Stimulated activated CD8-positive, alpha-beta memory T cell treated with anti-CD3 and anti-CD28 coated beads, Interleukin-4, amount 100 ng/mL, for 1 hour (primary cell): ENCODE measurements at places on chromosomes 2 and 18.

DNA sequence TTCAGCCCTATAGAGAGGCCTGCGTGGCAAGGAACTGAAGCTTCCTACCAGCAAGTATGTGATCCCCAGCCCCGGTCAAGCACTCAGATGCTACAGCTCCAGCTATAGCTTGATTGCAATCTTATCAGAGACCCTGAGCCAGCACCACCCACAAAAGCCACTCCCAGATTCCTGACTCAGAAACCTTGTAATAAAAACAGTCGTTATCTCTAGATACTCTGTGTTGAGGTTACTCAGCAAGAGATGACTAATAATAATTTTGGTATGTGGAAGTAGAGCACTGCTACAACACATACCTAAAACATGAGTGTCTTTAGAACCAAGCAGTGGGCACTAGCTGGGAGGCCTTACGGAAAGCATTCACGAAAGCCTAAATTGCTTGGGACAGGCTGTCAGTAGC is 216.9 kb downstream of the UXS1 start:
- DNase-seq = no peak

DNA sequence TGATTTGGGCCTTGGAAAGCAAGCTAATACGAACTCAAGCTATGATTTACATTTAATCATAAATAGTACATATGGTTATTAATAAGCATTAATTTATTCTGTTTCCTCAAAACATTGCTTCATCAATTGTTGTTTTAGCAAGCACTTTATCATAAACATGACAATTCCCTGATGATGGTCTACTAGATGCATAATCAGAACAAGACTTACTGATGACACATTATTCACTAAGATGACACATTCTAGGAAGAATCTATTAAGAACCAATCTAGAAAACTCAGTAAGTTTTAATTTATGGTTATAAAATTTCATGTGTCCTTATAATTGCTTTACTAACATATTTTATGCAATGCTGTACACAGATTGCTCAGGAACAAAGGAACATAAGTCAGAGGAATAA is 815.2 kb downstream of the ERBB4 start:
- DNase-seq = no peak

- no peak for DNase-seq
These were observed 333.3 kb downstream of the PLCL1 start for GRCh38 chr2:198137733-198138132.

DNA sequence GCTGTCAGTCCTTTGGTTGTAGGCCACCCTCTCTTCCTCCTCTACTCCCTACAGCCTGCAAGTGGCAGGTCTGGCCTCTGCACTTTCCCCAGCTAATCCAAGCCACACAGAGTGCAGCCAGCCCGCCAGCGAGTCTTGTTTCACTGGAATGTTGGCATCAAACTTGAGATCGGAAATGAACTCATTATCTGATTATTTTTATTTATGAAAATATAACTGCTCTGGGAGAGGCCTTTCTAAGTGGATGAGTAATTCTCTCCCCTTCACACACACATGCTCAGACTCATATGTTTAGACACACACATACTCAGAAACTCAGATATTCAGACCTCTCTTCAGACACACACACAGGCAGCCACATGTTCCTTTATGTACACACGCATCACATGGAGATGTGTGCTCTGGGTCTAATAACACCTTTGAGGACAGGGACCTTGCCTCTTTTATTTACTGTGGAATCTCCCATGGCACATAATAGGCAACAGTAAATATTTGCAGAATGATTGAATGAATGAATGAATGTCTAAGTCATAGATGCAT is 151.3 kb downstream of the ZFP36L2 start:
- no peak for DNase-seq

GRCh38 chr2:7280790-7281189 is 363.6 kb downstream of the RNF144A start:
- no peak for DNase-seq

DNA sequence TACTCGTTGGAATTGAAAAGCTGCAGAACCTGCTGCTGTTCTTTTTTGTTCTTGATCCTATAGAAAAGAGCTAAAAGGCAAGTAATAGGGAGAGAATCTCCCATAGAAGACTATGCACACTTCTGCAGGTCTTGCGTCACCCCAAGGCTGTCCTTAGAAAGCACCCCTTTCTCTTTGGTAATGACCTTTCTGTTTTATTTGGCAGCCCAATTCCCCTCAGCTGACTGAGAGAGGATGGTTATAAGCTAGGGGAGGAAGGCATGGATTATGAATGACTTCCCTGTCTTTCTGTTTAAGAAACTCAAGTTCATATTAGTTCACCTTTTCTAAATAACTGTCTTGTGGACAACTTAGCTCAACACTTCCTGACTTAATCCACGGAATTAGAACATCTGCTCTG is 122.9 kb downstream of the TXNL1 start:
- DNase-seq = no peak

DNA sequence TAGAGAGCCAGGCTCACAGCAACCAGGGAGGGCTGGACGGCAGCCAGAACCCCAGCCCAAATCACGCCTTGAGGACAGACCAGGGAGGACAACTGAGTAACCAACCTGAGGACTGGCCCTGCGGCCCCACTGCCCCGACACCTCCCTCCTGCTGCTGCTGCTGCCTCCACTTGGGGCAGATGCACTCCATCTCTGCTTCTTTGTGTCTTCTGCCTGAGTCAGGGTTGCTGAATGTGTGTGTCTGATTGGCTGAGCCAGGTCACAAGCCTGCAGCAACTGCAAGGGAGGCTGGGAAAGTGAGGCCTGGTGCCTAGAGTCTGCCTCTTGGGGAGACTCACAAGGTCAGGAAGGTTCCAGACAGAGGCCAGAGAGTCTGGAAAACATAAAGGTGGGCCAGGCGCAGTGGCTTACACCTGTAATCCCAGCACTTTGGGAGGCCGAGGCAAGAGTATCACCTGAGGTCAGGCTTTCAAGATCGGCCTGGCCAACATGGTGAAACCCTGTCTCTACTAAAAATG is 83.4 kb downstream of the ZFP36L2 start:
- DNase-seq = no peak

DNA sequence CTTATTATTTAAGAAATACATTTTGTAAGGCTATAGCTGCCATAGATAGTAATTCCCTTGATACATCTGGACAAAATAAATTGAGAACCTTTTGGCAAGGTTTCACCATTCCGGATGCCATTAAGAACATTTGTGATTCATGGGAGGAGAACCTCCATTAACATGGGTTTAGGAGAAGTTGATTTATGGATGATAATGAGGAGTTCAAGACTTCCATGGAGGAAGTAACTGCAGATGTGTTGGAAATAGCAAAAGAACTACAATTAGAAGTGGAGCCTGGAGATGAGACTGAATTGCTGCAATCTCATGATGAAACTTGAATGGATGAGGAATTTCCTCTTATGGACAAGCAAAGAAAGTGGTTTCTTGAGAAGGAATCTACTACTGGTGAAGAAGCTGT is 17.3 kb downstream of the PHLPP1 start:
- no peak for DNase-seq

DNA sequence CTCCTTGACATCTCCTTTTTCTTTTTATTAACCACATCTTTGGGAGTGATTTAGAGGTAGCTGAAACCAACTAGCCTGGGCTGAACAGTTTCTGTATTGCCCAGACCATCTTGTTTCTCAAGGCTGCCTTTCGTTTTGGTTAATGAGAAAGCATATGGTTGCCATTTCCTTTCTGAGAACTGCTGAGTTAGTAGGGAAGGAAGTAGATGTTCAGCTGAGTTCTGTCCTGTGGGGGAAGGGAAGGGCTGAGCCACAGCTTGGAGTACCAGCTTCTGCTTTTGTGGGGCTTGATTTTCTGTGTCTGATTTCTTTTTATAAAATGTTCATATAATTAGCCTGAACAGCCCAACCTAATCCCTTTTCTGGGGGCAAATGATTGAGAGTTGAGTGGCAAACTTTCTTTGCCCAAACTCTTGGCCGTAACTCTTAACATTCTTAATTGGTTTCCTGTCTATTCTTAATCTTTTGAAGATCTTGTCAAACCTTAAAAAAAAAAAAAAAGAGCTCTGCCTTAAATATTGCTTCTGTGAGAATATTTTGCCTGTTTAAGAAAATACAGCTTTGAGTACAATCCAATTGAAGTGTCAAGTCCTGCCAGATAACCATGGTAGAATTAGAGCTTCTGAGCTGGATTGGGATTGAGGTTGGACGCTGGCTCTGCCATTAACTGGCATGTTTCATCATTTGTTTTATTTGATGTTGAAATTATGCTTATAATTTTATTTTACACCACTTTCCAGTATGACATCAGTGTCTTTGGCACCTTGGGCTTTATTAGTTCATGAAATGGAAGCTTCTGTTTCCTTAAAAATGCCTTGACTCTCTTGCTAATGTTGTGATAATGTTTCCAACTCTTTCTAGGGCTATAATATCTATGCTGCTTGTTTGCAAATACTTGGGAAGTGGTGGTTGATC is 1.9 kb upstream of the NABP1 start:
- no peak for DNase-seq

- no peak for DNase-seq
These were observed 36.1 kb downstream of the DHRS9 start for GRCh38 chr2:169105476-169105875.

GRCh38 chr2:2942225-2942624 is 435.4 kb downstream of the EIPR1 start:
- DNase-seq = no peak

DNA sequence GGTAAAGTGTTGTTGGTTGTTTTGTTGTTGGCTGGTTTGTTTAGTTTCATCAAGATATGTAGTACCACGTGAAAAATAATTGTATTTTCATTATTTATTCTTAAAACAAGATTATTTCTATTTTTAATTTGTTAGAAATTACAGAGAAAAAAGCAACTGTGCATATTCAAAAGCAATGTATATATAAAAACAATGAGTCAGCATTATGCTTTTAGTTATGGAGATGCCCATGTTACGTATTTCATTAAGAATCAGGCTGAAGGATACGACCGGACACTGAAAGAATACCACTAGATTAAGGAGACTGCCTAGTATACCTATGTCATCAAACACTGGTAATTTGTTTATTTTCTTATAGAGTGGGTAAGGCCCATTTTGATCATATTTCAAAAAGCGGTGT is 1188.4 kb upstream of the NXPH2 start:
- DNase-seq = no peak

DNA sequence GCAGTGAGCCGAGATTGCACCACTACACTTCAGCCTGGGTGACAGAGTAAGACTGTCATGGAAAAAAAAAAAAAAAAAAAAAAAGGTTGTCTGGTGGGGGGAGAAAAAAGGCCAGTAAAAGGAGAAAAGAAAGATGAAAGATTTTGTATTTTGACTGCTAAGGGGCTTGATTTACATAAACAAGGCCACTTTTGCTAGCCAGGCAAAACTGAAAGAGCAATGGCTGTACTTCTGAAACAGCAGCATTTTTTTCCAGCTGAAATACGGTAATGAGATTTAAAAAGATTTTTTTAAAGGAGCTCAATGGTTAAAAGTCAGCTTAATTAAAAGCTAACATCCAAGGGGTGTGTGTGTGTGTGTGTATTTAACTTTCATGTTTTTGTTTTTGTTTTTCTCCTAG is 11.3 kb upstream of the OXER1 start:
- DNase-seq = no peak

DNA sequence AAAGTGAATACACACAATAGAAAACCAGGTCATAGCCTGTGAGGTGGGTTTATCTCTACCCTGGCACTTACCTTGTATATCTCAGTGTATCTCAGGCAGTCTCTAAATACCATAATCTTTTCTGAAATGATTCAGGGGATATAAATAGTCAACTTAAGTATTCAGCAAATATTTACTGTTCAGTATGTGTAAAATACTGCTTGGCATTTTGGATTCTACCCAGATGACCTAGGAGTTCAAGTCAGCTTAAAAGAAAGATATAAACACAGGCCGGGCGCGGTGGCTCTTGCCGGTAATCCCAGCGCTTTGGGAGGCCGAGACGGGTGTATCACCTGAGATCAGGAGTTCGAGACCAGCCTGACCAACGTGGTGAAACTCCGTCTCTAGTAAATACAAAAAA is 23.8 kb downstream of the GRHL1 start:
- no peak for DNase-seq

- DNase-seq = no peak
These were observed 63.9 kb downstream of the KLHL29 start for GRCh38 chr2:23448906-23449305.

- no peak for DNase-seq
These were observed 44.3 kb upstream of the MRPL33 start for GRCh38 chr2:27727257-27727656.

DNA sequence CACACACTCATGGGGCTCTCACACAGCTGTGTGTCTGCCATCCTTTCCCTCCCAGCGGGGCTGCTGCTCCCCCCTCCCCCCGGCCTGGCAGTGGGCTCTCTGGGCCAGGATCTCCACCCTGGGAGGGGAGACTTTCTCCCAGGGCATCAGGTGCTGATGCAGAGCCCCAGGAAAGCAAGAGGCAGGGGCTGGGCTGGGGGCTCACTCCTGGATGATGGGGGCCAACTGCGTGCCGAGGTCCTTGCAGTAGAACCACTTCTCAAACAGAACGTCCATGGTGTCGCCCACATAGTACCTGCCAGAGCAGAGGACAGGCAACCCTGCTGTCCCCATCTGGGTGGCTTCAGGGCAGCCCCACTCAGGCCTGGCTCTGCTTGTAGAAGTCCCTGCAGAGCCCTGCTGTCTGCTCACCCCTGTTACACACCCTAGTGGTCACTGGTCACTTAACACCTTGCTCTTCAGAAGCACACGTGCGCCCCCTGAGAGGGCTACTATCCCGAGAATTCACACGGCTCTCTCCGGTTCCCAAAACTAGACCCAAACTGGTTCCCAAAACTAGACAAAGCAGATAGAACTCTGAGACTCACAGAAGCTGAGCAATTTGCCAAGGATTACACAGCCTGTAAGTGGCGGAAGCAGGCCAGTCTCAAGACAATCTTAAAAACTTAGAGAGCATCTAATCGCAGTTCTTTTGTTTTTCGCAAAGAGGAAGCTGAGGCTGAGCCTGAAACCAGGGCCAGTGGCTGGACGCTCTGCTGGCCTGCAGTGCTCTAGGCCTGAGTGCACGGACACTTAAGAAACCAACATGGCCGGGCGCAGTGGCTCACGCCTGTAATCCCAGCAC is 6.6 kb upstream of the OXER1 start:
- no peak for DNase-seq

DNA sequence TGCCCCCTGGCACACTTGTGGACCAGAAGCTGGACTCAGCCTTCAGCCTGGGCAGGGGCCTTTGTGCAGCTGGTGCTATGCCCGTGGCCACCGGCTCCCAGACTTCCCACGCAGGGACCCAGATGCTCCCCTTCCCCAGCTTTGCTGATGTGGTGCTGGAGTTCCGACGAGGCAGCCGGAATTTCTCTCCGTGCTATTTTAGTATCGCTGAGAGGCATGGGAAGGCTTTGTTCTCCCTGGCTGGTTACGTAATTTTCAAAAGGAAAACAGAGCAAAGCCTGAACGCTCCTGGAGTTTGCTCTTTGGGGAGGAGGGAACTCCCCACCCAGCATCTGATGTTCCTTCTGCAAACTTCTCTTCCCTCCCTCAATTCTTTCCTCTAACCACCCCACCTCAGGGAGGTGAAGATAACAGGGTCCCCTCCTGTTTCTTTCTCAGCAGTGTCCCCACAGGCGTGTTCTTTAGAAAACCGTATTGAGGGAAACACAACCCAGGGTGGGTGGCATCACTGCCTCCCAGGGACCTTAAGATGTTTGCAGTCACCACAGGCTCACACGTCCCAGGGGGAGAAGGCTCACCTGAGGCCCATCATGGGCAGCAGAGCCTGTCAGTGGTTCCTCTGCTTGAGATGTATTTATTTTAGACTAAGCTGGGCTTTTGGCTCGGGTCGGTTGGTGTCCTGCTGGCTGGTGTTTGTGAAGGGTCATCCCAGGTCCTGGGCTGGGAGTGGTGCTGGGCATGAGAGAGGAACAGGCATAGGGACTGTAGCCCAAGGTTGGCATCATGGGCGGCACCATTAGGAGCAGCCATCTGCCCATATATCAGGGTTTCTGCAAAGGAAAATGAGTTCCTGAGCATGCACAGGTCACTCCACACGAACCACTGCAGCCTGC is 95.0 kb downstream of the MAPK4 start:
- no peak for DNase-seq
